ENCODE measurements at places on chromosomes 12 and 14.

GRCh38 chr12:1579651-1580435 is 14.5 kb downstream of the FBXL14 start:
- H3K4me1 ChIP-seq = peaks cover 26% of the 10 kb centered on the region
- H3K27ac ChIP-seq = peak overlapping the region; percentile 2
- DNase-seq = no peak
- peaks cover 8% of the 10 kb centered on the region for H3K36me3 ChIP-seq
- H3K27me3 ChIP-seq = no peaks in the 10 kb centered on the region

DNA sequence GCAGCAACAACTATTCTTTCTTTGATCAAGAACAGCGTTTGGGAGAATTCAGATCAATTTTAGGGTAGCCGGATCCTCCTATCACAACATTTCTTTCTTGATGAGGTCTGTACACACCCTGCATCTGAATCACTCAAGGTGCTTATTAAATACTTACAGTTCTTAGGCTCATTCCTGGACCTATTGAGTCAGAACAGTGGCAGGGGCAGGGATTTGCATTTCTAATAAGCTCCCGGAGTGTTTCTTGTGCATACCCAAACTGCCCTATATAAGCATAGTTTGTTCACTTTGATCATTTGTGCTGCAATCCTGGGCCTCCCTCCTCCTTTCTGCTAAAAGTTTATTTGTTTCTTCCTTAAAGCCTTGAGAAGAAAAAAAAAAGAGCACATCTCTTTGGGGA is 80.5 kb upstream of the RPH3A start:
- no peak for DNase-seq
- H3K27me3 ChIP-seq = no peaks in the 10 kb centered on the region
- no peaks in the 10 kb centered on the region for H3K36me3 ChIP-seq
- no peak overlapping the region for H3K4me3 ChIP-seq

DNA sequence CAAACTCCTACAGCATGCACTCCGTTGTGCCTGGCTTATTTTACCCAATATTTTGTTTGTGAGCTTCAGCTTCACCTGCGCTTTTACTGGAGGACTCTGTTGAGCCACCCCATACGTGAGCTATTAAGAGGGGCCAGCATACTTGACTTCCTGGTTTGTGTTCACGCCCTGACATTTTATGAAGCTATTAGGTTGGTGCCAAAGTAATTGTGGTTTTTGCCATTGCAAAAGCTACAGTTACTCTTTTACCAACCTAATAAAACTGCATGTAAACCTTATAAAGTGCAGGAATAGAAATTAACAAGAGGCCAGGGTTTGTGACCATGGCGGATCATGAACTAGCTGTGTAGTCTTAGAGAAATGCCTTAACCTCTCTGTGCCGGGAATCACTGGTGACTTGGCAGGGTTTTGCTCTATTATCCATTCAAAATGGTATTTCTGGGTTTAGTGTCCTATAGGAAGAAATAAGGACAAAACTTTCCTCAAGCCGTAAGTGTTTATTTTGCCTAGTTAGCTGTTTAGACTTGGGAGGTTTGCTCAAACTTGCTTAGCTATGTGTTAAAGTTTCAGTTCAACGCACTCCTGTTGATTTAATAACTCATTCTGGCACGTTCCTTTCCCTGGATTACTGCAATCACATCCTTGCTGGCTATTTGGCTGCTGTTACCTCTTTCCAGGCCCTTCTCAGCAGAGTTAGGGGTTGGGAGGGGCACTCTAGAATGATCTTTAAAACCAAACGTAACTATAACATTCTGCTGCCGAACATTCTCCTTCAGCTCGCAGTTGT is 1027.6 kb downstream of the BCL11B start:
- no peaks in the 10 kb centered on the region for H3K27me3 ChIP-seq
- no peak overlapping the region for H3K4me3 ChIP-seq
- H3K36me3 ChIP-seq = no peaks in the 10 kb centered on the region
- no peak overlapping the region for H3K27ac ChIP-seq

- H3K27me3 ChIP-seq = no peaks in the 10 kb centered on the region
- peak overlapping the region; percentile 56 for H3K27ac ChIP-seq
- no peaks in the 10 kb centered on the region for H3K36me3 ChIP-seq
These were observed 25.4 kb upstream of the BCL7A start for GRCh38 chr12:121996050-121996944.

GRCh38 chr14:89773644-89774316 is 180.8 kb downstream of the EFCAB11 start:
- peaks cover 9% of the 10 kb centered on the region for H3K4me1 ChIP-seq
- no peaks in the 10 kb centered on the region for H3K27me3 ChIP-seq
- H3K36me3 ChIP-seq = no peaks in the 10 kb centered on the region
- no peak overlapping the region for H3K27ac ChIP-seq
- peak; percentile 69 for DNase-seq

DNA sequence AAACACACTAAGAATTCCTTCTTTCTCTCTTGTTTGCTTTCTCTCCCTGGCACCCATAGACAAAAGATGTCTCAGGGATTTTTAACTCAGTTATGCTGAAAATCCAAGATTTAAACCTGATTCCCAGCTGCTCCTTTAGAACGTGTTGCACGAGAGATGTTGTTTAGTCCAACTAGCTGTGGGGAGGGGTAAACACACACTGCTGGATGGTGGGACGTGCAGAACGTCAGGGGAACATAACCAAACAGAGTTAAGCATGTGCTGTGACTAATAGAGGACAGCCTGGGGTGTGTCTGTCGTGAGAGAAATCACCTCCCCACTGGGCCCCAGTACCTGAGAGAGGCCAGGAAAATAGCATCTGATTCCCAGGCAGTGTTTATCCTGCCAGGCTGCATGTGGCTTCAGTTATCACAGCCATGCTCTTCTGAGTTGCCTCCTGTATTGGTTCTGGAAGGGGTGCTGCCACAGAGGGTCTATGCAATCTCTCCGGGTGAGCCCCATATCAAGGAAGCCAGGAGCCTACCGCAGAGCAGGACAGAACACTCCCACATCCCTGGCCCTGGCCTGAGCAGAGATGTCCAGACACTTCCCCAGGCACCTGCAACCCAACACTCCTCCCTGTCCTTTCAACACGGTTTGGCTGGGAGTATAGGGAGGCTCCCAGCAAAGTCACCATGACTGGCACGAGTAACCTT is 112.7 kb upstream of the EGLN3 start:
- no peak for DNase-seq
- H3K4me1 ChIP-seq = peaks cover 17% of the 10 kb centered on the region
- no peak overlapping the region for H3K27ac ChIP-seq
- H3K27me3 ChIP-seq = peaks cover 8% of the 10 kb centered on the region
- no peak overlapping the region for H3K4me3 ChIP-seq

GRCh38 chr12:45729233-45730083 is at the start of gene ARID2:
Gene ARID2, plus strand, starts transcription at chr12:45729706. Its CDS starts 131 bp downstream, at chr12:45729837.
- no peaks in the 10 kb centered on the region for H3K4me1 ChIP-seq
- H3K4me3 ChIP-seq = peak within 1 kb of the TSS; percentile 91
- no peaks in the 10 kb centered on the region for H3K27me3 ChIP-seq
- peak; percentile 76 for DNase-seq
- peak within 1 kb of the TSS; percentile 86 for H3K27ac ChIP-seq

- peak overlapping the region; percentile 81 for H3K27ac ChIP-seq
- H3K36me3 ChIP-seq = peaks cover 42% of the 10 kb centered on the region
- no peak overlapping the region for H3K4me3 ChIP-seq
- no peaks in the 10 kb centered on the region for H3K27me3 ChIP-seq
These were observed 32.4 kb downstream of the LTBP2 start for GRCh38 chr14:74579447-74580274.

DNA sequence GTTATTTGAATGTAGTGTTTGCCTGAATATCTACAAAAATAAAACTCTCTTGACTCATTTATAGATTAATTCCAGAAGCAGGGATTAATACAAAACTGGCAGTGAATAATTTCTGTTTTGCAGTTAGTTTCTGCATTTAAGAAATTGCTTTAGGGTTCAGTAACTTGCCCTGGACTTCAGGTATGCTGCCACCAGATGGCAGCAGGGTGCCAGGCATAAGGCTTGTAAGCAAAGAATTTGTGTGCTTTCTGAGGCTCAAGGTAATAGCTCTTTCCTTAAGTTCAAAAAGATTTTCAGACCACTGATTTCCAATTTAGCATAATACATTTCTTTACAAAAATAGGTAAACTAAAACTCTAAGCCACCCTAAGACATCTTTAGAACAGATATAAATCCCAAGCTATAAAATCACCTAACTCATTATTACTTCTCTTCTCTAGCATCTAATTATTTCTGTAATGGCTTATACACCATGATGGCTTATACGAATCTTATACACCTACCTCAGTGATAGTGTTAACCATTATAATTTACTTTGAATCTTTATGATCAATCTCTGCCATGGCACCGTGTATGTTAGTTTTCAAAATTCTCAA is 398.3 kb downstream of the APAF1 start:
- no peak overlapping the region for H3K27ac ChIP-seq
- peak; percentile 50 for DNase-seq
- peaks cover 3% of the 10 kb centered on the region for H3K27me3 ChIP-seq

DNA sequence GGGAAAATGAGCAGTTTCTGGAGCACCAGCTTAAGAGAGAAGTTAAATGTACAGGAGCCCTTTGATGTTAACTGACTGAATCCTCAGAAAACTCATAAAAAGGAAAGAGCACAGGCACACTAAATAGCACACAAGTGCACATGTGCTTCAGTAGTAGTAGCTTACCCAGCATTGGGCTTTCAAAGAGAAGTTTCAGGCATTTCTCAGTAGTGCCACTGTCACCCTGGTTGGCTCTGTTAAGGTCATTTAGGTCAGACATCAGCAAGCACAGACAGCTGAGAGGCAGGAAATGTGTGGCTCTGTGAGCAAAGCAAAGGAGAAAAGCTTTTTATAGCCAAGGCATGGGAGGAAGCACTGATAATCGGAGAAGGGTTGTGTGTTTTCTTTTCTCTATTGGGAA is 96.3 kb upstream of the HIF1A start:
- no peaks in the 10 kb centered on the region for H3K36me3 ChIP-seq
- no peaks in the 10 kb centered on the region for H3K27me3 ChIP-seq
- H3K4me1 ChIP-seq = peaks cover 10% of the 10 kb centered on the region
- no peak for DNase-seq
- H3K27ac ChIP-seq = peak overlapping the region; percentile 2

- no peaks in the 10 kb centered on the region for H3K27me3 ChIP-seq
- peak; percentile 68 for DNase-seq
- no peak overlapping the region for H3K4me3 ChIP-seq
- H3K4me1 ChIP-seq = no peaks in the 10 kb centered on the region
These were observed 7.4 kb downstream of the SMAGP start for GRCh38 chr12:51262758-51263177.

DNA sequence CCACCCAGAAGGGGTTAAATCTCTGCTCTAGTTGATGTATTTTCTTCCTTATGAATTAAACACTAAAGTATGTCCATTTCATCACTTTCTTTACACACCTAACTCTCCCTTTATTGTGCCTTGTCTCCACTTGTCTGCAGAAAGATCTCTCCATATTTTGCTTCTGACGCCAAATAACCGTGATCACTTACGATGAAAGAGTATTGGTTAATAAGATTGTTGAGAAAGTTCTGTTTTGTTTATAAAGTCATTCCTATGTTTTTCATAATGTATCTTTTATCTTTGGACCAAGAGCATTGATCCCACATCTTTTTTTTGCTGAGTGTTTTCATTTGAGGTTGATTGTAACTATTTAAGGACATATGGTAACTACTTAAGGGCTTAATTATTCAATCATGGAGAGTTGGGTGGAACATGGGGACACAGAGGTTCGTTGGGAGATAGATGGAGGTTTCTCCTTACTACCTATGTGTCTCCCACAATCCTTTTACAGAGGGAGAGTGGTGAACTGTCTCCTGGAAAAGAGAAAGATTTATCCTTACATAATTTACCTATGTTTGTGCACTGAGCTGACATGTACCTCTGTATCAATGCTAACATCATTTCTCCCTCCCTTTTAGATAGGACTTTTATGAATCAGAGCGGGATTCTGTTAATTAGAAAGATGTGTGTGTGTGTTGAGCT is 120.7 kb upstream of the SLC38A2 start:
- H3K4me3 ChIP-seq = no peak overlapping the region
- H3K36me3 ChIP-seq = no peaks in the 10 kb centered on the region
- peak overlapping the region; percentile 90 for H3K27ac ChIP-seq

GRCh38 chr14:46063872-46064271 is 587.7 kb downstream of the RPL10L start:
- H3K4me3 ChIP-seq = no peak overlapping the region
- no peaks in the 10 kb centered on the region for H3K36me3 ChIP-seq
- H3K27ac ChIP-seq = no peak overlapping the region
- no peaks in the 10 kb centered on the region for H3K27me3 ChIP-seq
- H3K4me1 ChIP-seq = no peaks in the 10 kb centered on the region

DNA sequence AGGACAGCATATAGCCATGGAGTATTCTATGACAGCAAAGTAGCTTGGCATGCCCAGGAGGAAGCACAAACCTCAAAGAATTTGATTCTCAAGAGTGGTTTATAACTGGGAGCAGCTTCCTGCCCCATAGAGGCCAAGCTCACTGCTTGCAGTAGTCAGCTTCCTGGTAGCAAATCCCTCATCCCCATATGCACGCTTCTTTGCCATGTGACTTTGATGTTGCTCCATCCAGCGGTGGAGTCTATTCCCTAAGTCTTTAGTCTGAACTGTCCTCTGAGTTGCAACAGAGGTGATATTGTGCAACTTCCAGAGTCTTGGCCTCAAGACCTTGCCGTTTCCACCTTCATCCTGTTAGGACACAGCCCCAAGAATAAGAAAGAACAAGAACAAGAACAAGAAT is 996.8 kb upstream of the TMEM132C start:
- no peaks in the 10 kb centered on the region for H3K27me3 ChIP-seq
- no peaks in the 10 kb centered on the region for H3K4me1 ChIP-seq
- no peak overlapping the region for H3K27ac ChIP-seq
- no peak overlapping the region for H3K4me3 ChIP-seq
- peak; percentile 8 for DNase-seq

DNA sequence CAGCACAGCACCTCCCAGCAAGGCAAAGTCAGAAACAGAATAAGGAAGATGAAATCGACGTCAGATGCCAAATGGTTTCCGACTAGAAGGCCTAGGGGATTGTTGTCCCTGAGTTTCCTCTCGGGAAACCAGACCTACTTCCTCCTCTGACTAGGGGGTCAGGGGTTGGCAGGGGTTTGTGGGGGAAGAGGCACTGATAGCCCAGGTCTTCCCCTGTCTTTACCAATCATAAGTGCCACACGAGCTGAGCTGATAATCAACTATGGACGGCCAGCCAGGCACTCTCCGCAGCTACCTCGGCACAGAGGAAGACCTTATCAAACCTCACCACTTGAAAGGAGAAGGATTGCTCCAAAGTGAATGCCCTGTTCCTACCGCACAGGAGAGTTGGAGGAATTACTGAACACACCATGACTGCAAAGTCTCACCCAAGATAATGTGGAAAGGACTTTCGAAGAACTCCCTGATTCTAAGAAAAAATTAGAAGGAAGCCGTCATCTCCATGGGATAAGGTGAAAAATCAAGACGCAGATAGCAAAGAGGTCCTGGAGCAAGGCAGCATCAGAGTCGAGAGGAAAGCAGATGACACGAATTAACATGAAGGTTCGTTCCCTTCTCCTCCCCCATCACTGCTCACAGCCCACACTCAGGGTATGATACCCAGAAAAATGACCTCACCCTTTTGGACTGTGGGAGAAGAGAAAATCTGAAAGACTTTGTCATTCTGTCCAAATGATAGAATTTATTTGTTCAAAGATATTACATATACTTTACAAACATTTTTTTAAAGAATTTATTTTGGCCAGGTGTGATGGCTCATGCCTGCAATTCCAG is 77.7 kb upstream of the MED13L start:
- H3K4me3 ChIP-seq = no peak overlapping the region

Data from mesenchymal stem cell (in vitro differentiated cells and primary cell).